ENCODE measurements at places on chromosomes 12 and 14.

GRCh38 chr12:116074686-116075085 lies 202.8 kb downstream of the MED13L start:
- DNase-seq: no peak

DNA sequence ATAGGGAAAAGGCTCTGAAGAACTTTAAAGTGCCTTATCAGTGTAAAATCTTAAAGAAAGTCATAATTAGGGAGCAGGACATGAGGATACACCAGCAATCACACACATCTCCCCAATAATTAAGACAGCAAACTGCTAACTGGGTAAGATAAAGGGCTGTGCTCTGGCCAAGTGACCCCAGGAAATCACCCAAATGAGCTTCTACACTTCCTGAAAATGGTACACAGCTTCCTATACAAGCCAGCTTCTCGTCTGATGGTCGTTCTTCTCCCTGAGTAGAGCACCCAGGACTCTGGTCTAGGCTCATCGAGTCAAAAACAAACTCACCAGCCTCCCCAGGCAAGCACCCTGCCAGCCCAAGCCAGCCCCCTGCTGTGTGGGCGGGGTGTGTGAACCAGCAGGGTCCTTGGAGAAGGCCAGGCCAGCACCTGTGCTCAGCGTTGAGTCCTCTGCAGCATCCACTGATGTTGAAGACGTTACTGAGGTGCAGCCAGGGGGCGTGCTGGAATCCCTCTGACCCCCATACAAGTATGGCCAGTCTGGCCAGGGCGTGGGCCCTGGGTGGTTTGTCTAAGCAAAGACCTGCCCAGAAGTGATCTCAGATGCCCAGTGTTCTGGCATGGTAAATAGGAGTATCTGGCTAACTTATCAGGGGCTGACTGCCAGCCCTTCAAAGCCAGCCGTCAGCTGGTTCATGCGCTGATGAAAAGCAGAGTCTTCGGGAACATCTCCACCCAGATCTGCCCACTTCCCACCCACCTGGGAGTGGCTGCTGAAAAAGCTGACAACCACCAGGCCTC lies 41.4 kb downstream of the ACTN1 start:
- DNase-seq: no peak

GRCh38 chr12:1720494-1720893 lies 29.6 kb downstream of the ADIPOR2 start:
- no peak for DNase-seq

DNA sequence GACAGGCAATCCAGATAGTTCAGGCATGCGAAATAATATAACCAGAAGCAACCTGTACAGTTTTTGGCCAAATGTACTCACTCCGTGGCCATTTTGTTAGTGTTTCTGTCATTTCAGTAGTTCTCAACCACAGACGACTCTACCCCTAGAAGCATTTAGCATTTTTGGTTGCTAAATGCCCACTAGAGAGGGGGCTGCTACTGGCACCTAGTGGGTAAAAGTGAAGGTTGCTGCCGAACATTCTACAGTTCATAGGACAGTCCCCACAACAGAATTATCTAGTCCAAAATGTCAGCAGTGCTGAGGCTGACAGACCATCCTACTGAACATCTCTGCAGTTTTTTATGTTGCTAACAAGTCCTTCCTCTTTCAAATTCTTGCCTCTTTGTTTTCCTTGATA lies 107.4 kb downstream of the TSHR start:
- peak; percentile 18 for DNase-seq

GRCh38 chr12:105980085-105980484 lies 158.7 kb downstream of the NUAK1 start:
- no peak for DNase-seq

- DNase-seq: no peak
Observed at GRCh38 chr12:26182377-26182776, 13.0 kb upstream of the SSPN start.

DNA sequence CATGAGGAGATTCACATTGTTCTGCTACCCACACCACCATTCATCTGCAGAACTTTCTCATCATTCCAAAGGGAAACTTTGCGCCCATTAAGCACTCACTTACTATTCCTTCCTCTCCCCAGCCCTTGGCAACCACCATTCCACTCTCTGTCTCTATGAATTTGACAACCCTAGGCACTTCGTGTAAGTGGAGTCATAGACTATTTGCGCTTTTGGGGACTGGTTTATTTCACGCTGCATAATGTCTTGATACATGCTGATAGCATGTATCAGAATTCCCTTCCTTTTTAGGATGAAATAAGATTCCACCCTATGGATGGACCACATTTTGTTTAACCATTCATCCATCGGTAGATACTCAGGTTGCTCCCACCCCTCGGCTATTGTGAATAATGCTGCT lies 4.5 kb upstream of the EML1 start:
- no peak for DNase-seq

DNA sequence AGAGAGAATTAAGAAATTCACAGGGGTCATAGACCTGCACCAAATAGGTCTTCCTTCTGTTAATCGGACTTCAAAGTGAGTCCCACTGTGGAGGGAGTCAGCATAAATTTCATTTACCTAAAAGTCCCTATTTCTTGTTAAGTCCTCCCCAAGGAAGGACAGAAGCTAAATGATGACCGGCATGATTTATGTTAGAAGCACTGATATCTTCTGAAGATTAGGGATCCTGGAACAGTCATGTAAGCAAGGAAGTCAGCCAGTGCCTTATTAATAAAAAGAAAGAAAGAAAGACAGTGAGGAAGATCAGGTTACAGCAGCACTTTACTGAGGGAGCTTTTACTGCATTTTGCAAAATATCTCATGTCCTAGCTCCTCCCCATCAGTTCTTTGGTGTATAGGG lies 287.5 kb downstream of the FOXG1 start:
- DNase-seq: no peak

GRCh38 chr12:22275843-22276242 lies 58.7 kb downstream of the ST8SIA1 start:
- no peak for DNase-seq

Data from NCI-H1930 (cell line).